ENCODE measurements at places on chromosomes 5 and 9.

- DNase-seq, result no peak
Observed at GRCh38 chr5:170104299-170104698, 1.4 kb upstream of the FOXI1 start.

DNA sequence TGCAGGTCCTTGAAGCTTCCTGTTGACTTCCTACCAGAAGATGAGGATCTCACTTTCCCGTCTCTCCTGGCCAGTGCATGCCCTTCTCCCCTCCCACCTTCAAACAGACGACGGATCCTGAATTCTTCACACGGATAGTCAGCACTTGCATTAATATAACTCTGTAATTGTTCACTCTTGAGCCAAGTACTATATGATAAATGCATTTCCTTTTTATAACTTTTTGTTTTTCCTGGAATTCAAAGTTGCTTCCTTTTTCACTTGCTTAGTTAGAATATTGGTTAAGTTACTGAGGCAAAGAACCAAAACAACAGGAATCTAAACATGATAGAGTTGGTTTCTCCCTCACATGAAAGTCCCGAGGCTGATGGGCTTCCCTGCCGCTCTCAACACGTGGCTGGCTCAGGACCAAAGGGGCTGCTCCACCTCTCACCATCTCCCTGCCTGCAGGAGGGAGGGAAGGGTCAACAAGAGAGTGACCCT lies 20.2 kb upstream of the EGFL7 start:
- DNase-seq, result no peak

GRCh38 chr5:134567641-134568336 lies 42.3 kb downstream of the JADE2 start:
- DNase-seq, result no peak

DNA sequence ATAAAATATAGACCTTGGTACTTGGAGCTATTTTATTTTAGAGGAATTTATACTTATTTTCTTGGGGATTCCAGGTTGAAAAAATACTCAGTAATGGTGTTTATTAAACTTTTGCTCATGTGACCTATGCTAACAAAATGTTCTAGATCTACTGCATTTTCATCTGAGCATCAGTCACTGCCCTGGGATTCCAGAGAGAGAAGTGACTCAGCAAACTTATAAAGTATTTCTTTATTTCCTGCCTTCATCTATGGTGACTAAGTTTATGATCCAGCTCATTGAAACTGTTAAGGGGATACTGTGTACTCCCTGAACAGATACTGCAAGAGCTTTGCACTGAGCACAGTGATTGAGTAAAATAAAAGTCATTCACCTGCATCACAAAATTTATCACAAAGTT lies 298.5 kb upstream of the CDH18 start:
- no peak for DNase-seq

DNA sequence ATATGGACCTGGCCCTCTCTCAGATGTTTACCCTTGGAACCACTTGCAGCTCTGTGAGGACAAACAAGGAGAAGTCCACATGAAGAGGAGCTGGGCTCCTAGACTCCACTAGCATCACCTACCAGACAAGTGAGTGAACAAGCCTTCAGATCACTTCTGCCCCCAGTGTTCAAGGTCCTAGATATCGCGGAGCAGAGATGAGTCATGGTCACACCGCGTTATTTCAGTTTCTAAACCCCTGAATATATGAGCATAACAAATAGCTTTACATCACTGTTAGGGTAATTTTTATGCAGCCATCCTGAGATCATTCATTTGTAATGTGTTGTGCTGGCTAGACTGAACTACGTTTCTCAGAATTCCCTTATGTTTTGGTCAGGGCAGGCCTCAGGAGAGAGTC lies 77.0 kb upstream of the DAP start:
- DNase-seq, result no peak

DNA sequence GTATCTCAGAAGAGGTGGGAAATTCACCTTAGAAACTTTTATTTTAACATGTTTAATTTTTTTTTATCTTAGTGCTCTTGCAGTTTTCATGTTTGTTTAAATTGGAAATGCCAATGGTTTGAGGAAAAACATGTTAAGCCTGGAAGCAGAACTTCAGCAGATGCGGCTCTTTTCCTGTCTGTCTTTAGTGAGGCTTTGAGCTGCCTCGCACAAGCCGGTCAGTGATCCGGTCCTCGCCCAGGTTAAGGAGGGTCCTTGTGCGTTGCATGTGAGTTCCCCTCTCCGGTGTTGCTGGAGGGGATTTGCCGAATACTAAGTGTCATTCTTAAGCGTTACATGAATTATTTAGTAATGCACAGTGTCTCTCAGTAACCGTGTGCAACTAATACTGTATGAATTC lies 9.4 kb upstream of the PLEKHG4B start:
- no peak for DNase-seq

GRCh38 chr5:39933061-39933460 lies 508.3 kb upstream of the DAB2 start:
- no peak for DNase-seq

DNA sequence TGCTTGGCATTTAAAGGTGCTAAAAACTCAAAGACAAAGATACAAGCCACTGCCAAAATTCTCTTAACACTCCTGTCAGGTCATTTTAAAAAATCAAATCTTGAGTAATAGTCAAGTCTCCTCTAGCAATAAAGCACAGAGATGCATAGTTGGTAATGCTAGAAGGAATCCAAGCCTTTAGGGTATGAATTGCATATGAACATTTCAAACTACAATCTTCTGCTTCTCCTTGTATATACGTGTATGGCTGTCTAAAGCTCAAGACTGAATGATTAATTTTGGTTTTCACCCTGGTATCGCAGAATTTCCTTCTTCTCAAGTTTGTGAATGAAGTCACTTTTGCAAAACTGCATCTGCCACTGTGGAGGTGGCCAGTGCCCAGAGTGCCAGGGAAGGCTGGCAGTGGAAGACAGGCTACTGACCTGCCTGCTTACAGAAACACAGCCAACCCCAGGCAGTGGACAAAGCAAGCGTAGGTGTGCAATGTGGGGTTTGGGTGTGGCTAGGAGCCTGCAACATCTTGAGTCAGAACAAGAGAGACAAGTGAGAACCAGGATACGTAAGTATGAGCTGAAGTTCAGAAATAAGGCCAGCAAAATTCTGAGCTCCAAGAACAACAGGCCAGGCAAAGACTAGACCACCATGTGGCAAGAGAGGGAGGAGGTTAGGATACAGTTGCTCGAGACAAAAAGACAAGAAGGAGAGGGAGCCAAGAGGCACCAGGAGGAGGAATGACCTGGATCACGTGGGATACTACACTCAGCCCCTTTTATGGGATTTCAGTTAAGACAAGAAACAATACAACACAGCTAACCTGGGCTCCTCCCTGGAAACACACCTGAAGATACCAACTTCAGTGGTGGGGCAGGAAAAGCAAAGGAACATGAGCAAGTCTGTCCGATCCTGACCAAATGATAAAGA lies 22.6 kb downstream of the MYO10 start:
- no peak for DNase-seq

GRCh38 chr5:156240414-156240813 lies 86.5 kb upstream of the SGCD start:
- no peak for DNase-seq

GRCh38 chr5:124995421-124995820 lies 249.0 kb upstream of the ZNF608 start:
- DNase-seq, result no peak

- DNase-seq, result no peak
Observed at GRCh38 chr5:164235300-164235891, 730.0 kb downstream of the MAT2B start.

- DNase-seq, result no peak
Observed at GRCh38 chr9:132590318-132591182, 8.1 kb downstream of the BARHL1 start.

DNA sequence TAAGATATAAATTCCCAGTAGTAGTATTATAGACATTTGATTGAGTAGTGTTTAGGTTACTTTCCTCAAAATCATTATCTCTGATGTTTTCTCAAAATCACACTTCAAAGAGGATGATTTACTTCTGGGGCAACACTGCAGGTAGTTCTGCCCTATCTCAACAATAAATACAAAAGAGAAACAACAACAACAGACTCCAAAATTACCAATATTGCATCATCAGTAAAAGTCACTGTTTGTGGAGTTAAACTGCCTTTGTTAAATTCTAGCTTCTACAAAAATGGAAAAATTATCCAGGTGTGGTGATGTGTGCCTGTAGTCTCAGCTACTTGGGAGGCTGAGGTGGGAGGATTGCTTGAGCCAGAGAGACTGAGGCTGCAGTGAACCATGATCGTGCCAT lies 637.6 kb upstream of the ZNF608 start:
- DNase-seq, result no peak

- no peak for DNase-seq
Observed at GRCh38 chr5:156893517-156893916, 43.4 kb downstream of the PPP1R2B start.

GRCh38 chr9:73596321-73596720 lies 444.7 kb downstream of the ANXA1 start:
- DNase-seq, result no peak

DNA sequence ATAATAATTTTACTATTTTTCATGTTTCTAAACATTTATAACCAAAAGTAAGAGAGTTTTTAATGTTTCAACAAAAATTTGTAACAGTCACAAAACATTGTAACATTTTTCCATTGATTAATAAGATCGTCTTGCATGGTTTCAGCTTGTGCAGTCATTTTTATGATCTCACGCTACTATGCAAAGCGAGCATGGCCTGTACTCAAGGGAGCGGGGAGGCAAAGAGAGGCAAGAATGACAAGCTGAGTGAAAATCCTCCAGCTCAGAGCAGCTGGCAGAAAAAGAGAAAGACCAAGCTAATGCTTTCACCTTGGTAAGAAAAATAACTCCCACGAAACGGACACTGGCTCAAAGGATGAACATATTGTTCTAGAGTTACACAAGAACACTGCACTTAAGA lies 90.0 kb upstream of the SV2C start:
- no peak for DNase-seq

DNA sequence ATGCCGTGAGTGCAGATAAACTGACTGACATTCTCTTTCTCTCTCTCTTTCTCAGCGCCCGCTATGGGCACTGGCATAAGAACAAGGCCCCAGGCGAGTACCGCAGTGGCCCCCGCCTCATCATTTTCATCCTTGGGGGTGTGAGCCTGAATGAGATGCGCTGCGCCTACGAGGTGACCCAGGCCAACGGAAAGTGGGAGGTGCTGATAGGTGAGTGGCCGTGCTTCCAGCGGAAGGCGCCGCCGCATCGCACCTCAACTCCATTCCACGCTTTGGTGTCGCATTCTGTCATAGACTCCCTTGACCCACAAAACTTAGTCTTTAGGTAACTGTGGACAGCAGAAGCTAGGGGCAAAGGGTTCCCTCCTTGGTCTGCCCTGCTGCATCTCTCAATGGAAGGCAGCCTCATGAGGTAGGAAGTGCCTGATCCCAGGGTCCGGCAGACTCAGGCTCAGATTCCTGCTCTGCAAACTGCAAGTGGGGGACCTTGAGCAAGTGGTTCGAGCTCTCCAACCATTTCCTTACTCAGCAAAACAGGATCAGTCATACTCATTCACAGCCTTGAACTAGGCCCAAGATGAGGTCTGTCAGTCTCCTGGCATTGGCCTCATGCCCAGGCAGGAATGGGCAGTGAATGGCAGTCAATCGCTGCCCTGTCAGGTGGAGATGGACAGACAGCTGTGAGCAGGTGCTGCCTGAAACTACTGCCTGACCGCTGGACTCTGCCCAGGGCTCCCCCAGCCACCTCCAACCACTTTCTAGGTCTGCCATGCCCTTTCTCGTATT lies 24.2 kb upstream of the CFAP157 start:
- DNase-seq, result no peak

DNA sequence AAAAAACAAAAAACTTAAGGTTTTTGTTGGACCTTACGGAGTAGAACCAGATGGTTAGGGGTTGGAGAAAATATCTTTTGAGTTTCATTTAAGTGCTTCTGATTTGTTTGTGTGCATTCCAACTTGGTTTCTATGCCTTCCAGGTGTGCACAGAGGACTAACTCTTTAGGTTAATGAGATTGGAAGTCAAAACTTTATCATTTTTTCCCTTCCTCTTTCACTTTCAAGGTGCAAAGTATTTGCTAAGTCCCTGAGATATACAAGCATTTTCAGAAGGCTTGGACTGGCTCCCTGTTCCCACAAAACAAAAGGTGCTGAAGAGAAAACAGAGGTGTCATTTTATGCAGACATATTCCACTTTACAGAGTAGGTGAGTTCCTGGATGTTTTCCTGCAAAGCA lies 30.3 kb upstream of the CER1 start:
- DNase-seq, result no peak

- no peak for DNase-seq
Observed at GRCh38 chr5:54829102-54829501, 156.3 kb downstream of the ESM1 start.

GRCh38 chr9:133934482-133935232 lies 57.5 kb downstream of the VAV2 start:
- DNase-seq, result no peak

DNA sequence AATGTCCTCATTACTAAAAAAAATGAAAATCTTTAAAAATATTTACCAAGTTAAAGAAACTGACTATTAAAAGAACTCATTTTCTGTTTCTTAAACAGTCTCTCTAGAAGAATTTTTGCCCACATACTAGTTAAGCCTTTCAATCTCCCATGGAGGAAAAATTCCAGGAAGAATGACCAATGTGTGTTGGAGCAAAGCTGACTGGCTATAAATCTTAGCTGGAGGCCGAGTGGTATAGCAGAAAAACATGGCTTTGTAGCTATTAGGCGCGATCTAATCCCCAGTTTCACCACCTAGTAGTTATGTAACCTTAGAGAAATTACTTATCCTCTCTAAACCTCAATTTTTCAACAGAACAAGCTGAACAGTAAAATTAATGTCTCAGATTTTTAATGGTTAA lies 135.5 kb upstream of the PRLR start:
- no peak for DNase-seq

DNA sequence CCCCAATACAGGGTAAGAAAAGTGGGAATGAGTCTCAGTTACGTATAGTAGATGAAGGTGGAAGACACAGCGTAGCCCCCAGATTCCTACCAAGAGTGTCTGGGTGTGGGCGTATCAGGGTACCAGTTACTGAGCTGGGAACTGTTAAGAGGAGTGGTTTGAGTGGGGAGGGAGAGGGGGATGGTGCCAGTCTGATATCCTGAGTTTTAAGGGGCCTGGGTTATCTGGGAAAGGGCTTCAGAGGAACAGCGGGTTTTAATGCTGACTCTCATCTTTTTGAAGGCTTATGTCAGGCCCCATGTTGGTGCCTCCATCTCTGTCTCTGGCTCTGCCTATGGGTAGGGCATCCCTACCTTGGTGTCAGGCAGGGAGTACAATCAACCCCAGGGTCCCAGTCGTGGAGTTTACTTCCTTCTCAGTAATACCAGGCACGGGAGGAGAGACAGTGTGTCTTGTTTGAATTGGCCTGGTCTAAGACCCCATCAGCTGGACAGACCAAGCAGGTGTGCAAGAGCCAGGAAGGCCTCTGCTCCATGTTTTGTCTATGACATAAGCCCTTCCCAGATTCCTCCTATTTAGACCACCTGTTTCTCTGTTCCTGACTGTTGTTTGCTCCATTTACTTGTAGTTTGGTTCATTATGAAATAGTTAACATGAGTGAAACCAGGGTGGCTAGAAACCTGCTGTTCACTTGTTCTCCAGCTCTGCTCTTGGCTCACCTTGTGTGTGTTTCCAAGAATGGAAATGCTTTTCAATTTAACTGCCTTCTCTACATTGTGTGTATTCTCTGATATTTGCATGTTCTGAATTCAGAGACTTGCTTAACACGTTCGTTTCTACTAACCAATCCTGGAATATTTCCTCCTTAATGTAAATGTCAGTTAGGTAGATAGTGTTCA lies 125.6 kb downstream of the DAB2IP start:
- no peak for DNase-seq

Measured in NCI-H1694 (cell line).